ENCODE measurements at places on chromosomes 6 and 20.

DNA sequence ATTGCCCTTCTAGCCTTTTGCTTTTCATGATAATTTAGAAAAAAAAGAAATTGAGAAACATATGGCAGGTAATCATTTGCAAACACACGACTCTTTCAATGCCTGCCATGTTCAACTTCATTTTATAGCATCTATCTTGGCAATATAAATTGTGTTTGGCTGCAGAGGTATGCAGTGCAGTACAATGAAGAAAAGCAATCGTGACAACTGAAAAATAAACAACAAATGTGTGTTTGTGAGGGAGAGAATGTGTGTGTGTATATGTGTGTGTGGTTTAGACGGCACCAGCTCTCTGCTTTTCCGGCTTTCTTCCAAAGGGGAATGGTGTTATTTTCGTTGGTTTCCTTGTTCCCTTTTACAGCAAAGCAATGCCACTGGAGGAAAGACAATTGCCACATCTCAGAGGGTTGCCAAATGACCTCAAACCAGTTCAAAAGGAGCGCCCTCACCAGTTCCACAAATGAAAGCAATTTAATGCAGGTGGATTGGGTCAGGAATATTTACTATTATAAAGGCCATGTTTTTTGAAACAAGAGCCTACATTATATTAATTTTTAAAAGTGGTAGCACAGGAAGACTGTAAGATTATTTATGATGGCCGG, 587.2 kb downstream of the PRKN start:
- DNase-seq = no peak

GRCh38 chr6:166112580-166112979, 55.1 kb downstream of the TBXT start:
- DNase-seq = no peak

DNA sequence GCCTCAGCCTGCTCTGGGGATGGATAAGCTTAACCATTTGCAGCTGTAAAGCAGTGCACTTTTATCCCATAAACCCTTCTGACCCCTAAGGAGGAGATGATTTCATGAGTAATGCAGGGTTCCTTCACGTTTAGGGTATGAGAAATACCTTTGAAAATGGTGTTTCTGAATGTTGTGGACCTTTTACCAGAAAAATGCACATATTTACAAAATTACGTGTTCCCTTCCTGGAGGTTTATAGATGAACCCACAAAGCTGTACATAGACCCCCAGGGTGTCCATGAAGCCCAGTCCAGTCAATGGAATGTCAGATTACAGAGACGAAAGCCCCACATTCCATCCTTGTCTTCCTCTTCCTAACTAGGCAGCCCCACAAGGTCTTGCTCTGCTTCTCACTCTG, 78.6 kb upstream of the INSM1 start:
- DNase-seq = no peak

DNA sequence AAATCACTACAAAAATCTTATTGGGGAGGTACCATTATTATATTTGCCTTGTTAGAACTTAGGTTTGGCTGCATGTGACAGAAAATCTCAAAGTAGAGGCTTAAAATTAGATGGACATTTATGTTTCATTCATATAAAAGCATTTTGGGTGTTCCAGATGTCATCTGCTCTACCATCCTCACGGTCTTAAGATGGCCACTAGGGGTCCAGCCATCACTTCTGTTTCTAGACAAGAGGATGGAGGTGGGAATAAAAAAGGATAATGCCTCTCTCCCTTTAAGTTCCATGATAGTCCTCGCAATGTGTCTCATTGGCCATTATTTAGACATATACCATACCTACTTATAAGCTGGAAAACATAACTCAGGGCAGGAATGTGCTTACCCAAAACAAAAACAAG, 929.5 kb downstream of the KIF16B start:
- DNase-seq = no peak

- no peak for DNase-seq
Measured at GRCh38 chr6:55490871-55491270, 88.1 kb downstream of the HMGCLL1 start.

DNA sequence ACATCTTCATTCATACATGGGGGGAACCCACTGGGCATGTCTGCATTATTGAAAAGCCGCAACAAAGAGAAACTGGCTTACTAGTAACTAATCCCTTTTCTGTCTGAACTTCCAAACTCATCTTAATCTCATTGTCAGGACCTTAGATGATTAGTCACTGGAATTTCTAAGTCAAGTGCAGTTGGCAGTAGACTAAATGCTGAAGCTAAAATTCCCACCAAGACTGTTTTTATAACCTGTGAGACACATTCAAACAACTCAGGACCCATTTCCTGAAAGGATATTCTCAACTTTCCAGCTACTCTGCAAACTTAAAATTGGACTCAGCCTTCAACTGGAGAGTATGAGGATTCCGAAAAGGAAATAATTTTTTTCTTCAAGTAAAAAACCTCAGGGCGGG, 94.8 kb upstream of the SCAF8 start:
- no peak for DNase-seq

- no peak for DNase-seq
Measured at GRCh38 chr6:147040121-147040910, 163.9 kb upstream of the STXBP5 start.

- DNase-seq = peak; percentile 22
Measured at GRCh38 chr6:39313526-39314272, 520 bp downstream of the KCNK17 start.

GRCh38 chr6:151675746-151676459, 131.6 kb upstream of the ESR1 start:
- DNase-seq = peak; percentile 50

DNA sequence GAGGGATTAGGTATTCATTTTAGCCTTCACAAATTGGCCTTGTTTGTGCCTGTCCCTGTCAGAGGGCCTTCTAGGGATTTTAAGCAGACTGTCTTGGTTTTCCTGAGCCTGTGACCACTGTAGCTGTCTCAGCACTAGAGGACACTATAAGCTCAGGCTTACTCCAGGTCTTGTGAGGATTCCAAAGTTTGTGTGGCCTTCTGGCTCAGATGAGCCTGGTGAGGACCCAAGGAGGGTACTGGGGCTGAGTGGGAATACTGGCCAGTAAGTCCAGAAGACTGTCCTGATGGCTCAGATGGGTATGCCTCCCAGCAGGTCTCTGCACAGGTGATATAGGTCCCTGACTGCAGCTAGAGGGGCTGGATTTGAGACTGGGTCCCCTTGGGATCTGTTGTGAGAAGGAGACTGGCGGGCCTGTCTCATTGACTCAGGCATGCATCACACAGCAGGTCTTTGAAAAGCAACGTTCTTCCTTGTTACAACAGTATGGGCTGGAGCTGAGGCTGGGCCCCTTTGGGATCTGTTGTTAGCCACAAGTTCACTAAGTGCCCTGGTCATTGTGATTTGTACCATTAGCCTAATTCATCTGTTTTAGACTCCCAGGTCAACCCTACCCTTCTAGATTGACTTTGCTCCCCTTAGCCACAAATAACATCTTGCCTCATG, 26.3 kb upstream of the TFB1M start:
- DNase-seq = peak; percentile 33

DNA sequence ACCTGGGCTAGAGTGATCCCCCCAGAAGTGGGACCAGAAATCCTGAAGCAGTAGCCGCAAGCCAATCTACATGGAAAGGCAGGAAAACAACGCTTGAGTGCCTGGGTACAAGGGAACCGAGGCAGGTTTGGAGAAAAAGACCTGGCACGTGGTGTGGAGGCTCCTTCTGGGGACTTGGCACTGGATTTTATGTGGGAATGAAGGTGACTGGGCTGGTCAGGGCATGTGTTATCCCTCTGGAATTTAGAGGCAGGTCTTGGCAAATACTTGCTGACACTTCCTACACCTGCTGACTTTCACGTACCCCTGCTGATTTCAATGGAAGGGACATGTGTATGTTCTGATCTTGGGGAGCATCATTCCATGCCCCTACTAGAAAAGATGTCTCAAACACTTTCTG, 25.0 kb upstream of the FAM217A start:
- DNase-seq = no peak

- DNase-seq = no peak
Measured at GRCh38 chr6:32391505-32391904, 15.5 kb downstream of the BTNL2 start.

DNA sequence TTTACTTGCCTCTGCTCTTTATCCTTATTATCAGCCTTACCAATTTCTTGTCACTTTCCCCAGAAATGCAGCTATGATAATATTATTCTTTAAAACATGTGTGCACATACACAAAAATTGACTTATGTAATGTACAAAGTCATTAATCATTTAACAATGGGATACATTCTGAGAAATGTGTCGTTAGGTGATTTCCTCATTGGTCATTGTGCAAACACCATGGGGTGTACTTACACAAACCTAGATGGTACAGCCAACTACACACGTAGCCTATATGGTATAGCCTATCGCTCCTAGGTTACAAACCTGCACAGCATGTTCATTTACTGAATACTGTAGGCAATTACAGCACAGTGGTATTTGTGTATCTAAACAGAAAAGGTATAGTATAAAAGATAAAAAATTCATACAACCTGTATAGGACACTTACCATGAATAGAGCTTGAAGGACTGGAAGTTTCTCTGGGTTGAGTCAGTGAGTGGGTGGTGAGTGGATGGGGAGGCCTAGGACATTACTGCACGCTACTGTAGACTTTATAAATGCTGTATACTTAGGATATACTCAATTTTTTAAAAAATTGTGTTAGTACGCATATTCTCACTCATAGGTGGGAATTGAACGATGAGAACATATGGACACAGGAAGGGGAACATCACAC, 56.9 kb downstream of the HIVEP1 start:
- no peak for DNase-seq

DNA sequence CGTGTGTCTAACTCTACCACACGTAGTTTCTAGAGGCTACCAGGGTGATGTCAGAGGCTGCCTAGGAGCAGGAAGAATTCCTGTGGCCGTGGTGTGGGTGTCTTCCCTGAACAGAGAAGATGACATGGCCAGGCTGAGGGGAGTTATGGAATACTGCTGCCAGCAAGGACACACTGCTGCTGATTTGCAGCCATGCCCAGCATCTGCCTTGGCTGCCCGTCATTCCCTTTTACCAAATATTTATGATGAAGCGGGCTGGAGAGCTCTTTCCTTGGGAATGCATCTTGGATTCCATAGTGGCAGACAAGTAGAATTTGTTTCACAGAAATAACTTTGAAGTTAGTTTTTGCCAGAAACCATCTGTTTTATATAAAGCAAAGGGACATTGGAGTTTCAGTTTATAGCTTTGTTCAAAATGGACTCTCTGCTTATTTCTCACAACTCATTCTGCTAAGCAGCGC, 80.8 kb upstream of the VSTM2L start:
- DNase-seq = no peak

GRCh38 chr20:51104960-51105920, 82.3 kb upstream of the KCNG1 start:
- no peak for DNase-seq

- no peak for DNase-seq
Measured at GRCh38 chr6:25295651-25296050, 16.5 kb downstream of the CARMIL1 start.

- no peak for DNase-seq
Measured at GRCh38 chr20:37649676-37650370, 44.0 kb upstream of the CTNNBL1 start.

DNA sequence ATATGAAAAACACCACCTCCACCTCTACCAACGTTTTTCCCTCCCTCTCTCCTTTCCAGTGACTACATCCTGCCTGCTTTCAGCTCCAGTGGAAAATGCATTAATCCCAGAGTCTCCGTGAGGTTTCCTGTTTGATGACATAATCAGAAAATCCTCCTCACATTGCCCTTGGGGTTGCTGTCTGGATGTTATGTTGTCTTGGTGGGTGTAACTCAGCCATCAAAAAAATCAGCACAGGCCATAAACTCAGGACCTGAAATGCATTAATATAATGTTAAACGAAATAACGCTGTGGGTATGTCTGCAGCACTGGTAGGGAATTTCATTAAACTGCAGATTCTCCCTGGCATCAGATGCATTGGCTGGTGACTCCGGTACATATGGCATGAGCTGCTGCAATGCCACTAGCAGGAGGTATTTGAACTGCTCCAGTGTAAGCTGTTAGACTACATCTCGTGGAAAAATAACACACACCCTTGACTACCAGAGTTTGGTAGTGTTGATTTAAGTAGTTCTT, 297.8 kb downstream of the PRL start:
- DNase-seq = no peak

GRCh38 chr20:32183947-32184635, 23.5 kb downstream of the PLAGL2 start:
- no peak for DNase-seq

DNA sequence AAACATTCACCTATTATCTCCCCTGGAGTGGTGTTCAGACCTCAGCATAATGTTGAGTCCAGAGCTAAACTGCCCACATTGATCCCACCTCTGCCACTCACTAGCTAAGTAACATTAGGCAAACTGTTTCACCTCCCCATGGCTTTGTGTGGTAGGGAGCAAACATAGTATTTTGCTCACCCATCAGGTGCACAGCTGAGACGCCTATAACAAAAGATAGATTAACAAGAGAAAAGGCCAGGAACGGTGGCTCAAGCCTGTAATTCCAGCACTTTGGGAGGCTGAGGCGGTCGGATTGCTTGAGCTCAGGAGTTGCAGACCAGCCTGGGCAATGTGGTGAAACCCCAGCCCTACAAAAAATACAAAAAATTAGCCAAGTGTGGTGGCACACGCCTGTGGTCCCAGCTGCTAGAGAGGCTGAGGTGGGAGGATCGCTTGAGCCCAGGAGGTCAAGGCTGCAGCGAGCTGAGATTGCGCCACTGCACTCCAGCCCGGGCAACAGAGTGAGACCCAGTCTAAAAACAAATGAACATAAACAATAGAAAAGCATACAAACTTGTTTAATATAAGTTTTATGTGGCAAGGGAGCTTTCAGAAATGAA, 91.6 kb downstream of the MAP3K7 start:
- DNase-seq = no peak

GRCh38 chr20:35776513-35777101, 4.8 kb downstream of the PHF20 start:
- DNase-seq = no peak
